CD8-positive, alpha-beta T cell (primary cell): ENCODE measurements at places on chromosomes 2 and 18.

GRCh38 chr2:204888222-204888621 is 342.9 kb downstream of the PARD3B start:
- no peak for DNase-seq

DNA sequence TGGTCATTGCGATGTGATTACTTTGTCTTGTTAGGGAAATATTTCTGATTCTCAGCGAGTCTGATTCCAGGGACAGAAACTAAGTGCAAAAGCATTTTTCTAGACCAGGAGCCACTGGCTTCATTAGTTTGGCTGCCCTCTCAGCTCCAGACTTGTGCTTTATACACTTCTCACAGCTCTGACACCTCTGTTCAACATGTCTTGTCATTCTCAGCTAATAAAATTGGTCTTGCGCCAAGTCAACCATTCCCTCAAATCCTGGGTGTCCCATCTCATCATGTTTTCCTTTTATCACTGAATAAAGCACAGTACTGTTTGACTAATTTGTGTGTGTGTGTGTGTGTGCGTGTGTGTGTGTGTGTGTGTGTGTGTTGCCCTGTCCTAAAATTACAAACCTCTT is 215.5 kb upstream of the EPHA4 start:
- DNase-seq: no peak

DNA sequence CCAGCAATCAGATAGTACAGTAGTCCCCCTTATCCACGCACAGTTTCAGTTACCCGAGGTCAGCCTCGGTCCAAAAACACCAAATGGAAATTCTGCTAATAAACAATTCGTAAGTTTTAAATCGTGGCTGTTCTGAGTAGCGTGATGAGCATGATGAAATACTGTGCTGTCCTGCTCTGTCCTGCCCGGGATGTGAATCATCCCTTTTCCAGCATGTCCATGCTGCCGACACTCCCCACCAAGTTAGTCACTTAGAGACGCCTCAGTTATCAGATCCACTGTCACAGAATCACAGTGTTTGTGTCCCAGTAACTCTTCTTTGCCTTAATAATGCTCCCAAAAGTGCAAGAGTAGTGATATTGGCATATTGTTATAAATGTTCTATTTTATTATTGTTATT is 62.1 kb downstream of the MEX3C start:
- DNase-seq: no peak

DNA sequence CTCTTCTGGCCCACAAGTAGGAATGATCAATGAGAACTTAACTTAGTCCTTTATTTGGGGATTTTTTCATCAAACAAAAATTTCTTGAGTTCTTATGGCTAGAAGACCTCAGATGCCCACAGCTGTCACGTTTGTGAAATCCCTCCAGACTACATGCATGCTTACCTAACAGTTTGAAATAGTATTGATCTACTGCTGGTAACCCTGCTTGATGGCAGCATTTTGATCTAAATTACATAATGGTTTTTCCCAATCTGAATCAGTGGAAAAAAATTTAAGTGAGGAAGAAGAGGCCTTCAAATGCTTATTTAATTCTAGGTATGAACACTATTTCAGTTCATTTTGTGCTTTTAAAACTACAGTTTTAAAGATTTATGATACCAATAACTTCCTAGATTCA is 13.9 kb downstream of the ERMN start:
- DNase-seq: no peak

- no peak for DNase-seq
Observed at GRCh38 chr2:202034249-202035088, 814 bp downstream of the FZD7 start.

- DNase-seq: peak; percentile 75
Observed at GRCh38 chr2:11775384-11775783, 29.0 kb downstream of the LPIN1 start.

DNA sequence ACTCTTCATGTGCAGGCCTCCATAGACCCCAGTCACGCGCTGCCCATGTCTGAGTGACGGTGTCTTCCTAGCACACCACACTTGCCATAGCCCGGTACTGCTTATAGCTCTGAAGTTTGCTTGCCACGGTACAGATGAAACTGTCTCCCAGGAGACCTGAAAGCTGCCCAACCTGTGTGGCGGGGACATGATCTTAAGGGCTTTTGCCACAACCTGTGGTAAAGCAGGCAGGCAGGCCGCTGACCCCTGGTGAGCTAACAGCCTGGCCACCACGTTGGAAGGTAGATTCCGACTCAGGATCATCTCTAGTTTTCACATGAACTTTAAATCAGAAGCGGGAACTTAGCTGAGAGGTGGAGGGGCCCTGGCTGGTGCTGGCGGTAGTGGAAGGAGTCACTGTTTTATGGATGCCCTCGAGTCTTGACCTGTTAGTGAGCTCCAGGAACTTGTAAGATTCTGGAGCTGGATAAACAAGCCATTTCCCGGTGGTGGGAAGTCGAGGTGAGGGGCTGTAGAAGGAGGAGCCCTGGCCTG is 153.3 kb downstream of the ZNF236 start:
- no peak for DNase-seq

- no peak for DNase-seq
Observed at GRCh38 chr18:75621818-75622217, 194.3 kb upstream of the SMIM21 start.

- no peak for DNase-seq
Observed at GRCh38 chr2:238640486-238640885, 207.4 kb upstream of the TWIST2 start.

GRCh38 chr18:5106730-5107129 is 90.3 kb downstream of the AKAIN1 start:
- DNase-seq: no peak

GRCh38 chr2:38215522-38215921 is 139.6 kb upstream of the CYP1B1 start:
- no peak for DNase-seq

- no peak for DNase-seq
Observed at GRCh38 chr18:66523219-66523991, 80.5 kb downstream of the CDH19 start.

GRCh38 chr2:145283131-145283530 is 763.2 kb upstream of the ZEB2 start:
- DNase-seq: no peak

DNA sequence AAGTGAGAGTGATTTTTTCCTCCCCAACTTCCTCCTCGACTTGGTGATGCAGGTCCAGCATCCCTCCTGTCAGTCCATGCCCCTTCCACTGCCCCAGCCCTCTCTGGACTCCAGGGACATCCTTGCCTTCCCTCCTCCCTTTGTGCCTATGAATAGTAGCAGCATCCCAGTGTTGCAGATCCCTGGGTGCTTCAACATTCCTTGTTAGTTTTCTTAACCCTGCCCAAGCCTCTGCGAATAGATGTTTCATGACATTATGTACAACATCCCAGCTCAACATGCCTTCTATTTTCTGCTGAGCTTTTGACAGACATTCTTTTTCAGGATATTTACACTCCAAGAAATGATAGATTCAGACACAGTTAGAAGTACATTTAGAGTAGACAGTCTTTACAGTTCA is 35.3 kb upstream of the CCDC150 start:
- no peak for DNase-seq

DNA sequence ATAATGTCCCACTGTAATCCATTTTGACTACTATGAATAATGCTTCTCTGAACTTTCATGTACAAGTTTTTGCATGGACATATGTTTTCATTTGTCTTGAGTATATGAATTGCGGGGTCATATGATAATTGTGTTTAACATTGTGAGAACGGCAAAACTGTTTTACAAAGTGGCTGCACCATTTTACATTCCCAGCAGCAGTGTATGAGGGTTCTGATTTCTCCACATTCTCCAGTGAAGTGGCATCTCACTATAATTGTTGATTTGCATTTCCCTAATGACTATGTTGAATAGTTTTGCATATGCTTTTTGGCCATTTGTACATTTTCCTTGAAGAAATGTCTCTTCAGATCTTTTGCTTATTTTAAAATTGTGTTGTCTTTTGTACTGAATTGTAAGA is 20.1 kb downstream of the NCOA1 start:
- DNase-seq: no peak

DNA sequence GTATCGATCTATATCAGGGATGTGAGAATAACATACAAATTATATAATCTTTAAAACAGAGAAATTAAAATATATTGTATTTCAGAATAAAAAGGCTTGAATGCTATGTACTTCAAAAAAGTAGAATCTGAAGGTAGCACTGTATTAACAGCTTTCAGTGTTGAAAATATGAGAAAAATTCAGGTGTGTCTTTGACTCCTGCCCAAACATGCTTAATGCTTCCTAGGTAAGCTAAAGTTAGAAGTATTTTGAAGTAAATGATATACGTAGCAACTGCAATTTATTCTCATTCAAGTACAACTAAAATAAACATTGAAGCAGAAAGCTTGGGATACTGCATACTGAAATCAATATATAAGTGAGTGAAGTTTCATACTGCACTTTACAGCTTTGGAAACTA is 1082.0 kb upstream of the ACVR2A start:
- DNase-seq: no peak

DNA sequence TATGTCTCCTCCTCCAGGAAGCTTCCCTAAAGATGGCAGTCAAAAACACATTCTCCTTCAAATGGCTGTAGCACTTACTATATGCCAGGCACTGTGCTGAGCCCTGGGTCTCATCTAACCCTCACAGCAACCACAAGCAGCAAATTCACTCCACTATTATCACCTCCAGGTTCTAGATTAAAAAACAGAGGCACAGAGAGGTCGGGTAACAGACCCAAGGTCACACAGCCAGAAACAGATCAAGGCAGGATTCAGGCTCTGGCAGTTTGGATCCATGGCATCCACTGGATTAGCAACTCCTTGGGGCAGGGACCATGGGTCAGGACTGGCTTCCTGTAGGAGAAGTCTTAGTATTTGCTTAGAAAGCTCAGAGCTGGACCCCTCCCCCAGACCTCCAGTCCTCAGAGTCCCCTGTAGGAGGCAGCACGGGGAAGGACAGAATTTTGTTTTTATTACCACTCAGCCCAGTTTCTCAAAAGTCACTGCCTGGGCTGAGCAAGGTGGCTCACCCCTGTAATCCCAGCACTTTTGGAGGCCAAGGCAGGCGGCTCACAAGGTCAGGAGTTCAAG is 34.4 kb downstream of the ZFP36L2 start:
- no peak for DNase-seq

- no peak for DNase-seq
Observed at GRCh38 chr2:206471524-206472062, 28.3 kb downstream of the ADAM23 start.

GRCh38 chr18:75790796-75791195 is 363.3 kb upstream of the SMIM21 start:
- DNase-seq: no peak

GRCh38 chr18:8163286-8163959 is 445.8 kb upstream of the RAB12 start:
- no peak for DNase-seq

DNA sequence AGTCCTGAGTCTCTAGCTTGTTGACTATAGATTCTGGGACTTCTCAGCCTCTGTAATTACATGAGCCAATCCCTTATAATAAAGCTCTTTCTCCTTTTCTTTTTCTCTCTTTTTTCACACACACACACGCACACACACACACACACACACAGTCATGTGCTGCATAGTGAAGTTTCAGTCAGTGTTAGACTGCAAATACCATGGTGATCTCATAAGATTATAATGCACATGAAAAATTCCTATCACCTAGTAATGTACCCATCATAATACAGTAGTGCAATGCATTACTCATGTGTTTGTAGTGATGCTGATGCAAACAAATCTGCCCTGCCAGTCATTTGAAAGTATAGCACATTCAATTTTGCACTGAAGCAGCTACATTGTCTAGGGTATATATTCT is 558.2 kb downstream of the SUCLG1 start:
- no peak for DNase-seq

- DNase-seq: no peak
Observed at GRCh38 chr2:113149553-113150257, 22.3 kb downstream of the IL1RN start.

DNA sequence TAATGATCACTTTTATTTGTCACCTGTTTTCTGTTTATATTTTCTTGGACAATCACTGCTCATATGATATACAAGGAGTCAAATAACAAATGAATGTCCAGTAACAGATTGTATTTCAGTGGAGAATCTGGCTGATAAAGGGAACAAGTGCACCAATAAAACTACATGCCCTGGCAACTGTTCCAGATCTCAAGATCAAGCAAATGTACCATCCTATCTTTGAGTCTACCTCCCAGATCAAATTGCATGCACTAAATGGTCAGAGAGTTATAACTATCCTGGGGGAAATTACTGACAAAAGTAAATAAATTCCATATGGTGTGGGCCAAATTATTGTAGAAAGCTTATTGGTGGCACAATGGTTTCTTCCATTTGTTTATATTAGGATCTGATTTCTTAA is 452.8 kb downstream of the MBD2 start:
- DNase-seq: no peak

- DNase-seq: no peak
Observed at GRCh38 chr2:46704593-46704992, 211.0 kb downstream of the MCFD2 start.

DNA sequence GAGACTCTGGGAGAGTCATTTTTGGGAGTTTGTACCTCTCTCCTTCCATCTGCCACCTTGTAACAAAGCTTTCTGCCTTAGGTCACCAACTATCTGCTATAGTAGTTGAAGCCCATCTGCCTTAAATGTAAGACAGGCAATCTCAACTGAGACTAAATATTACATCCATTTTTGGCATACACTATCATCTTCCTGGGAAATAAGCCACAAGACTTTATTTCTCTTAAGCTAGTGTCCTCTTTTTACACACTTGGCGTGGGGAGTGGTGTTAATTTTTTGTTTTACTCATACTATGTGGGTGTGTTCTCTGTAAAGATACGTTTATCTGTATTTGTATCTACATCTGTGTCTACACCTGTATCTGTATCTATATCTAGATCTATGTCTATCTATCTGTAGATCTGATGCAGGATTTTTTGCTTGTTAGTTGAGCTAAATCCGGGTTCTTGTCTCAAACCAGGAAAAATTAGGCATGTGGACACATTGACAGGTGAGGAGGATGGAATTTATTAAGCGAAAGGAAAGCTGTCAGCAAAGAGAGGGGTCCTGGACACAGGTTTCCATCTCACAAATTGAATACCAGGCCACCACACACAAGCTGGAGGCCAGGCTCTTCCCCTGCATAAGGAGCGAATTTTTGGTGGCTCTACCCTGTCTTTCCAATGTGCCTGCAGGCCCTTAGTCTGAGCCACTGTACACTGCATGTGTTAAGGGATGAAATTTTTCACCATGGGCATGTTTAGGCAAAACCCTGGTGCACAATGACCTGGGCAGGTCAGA is 64.8 kb upstream of the RND3 start:
- no peak for DNase-seq

DNA sequence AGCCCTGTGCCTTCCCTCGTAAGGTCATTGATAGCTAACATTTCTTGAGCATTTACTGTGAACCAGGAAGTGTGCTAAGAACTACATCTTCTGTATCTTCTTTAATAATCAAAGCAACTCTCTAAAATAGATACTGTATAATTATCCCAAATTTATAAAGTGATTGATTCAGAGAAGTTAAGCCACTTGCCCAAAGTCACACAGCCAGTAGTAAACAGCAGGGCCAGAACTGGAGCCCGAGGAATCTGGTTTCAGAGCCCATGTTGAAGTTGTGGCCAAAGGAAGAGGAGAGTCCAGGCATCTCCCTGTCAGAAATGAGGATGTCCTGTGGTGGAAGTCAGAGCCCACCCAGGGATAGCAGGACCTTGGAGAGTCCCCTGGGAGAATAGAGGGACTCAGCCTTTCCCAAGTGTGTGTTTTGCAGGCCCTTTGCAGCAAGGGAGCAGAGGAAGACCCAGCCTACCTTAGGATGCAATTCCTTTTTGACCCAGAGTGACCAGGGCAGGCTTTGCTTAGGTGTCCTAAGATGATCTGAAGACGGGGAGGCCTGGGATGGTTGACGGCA is 134.2 kb downstream of the DYSF start:
- DNase-seq: no peak
